ENCODE measurements at places on chromosomes 3 and 15.

- no peak for DNase-seq
These were observed 4.8 kb downstream of the SACM1L start for GRCh38 chr3:45693941-45694521.

- DNase-seq = no peak
These were observed 1333.5 kb upstream of the CADM2 start for GRCh38 chr3:83625261-83625660.

GRCh38 chr3:140265302-140265701 lies 330.3 kb downstream of the CLSTN2 start:
- DNase-seq = no peak

GRCh38 chr15:80691575-80691974 lies 3.5 kb upstream of the ABHD17C start:
- DNase-seq = no peak

- no peak for DNase-seq
These were observed 42.5 kb downstream of the GLB1 start for GRCh38 chr3:33054100-33055092.

- no peak for DNase-seq
These were observed 31.7 kb upstream of the MAP4 start for GRCh38 chr3:48047841-48048464.

GRCh38 chr3:184760337-184761074 lies 48.6 kb upstream of the MAGEF1 start:
- DNase-seq = no peak

Measured in stimulated activated CD4-positive, alpha-beta T cell treated with anti-CD3 and anti-CD28 coated beads, Interleukin-4, amount 100 ng/mL, for 1 hour (primary cell).